ENCODE measurements at places on chromosomes 4 and X.

DNA sequence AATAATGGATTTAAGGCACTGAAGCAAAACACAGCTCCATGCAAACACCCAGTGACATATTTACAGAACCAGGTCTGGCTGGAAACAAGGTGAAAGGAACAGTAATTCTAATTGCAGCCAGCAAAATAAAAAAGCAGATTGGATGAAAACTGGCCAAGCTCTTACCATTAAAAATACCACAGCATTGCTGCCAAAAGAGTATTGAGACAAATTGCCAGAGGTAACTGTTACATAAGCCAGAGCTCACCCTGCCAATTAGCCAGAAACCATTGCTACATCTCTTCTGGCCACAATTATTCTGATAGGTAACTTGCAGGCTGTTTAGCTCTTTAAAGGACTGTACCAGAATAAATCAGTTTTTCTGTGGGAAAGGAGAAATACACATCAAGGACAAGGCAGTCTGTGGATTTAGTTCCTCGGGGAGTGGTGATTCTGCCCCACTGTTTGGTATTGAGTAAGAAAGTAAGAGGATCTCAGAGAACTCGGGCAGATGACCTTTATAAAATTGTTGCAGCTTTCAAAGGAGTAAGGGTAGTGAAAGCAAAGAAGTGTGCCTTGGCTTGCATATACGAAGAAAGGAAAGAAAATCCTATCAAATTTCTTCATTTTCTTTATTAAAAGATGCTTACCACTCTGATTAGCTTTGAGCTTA, 369.5 kb downstream of the PPP3CA start:
- DNase-seq: no peak

GRCh38 chrX:9997041-9997440, 29.9 kb downstream of the CLDN34 start:
- DNase-seq: no peak

- no peak for DNase-seq
Measured at GRCh38 chr4:152599095-152599494, 63.2 kb upstream of the FBXW7 start.

DNA sequence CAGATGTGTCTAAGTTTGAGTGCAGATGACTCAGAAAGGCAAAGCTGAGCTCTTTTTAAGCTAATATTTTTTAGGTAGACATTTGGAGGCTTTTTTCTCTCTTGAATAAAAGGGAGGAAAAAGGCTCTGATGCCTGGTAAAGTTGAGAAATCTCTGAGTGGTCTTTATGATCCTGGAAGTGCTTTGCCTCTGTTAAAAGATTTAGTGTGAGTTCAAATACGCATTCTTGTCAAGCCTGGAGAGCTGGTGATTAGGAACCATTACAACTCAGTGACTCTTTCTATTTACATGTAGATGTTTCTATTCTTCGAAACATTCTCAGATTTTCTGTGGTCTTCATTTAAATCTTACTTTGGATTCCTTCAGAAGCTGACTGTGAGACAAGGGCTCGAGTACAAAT, 143.4 kb upstream of the MED14 start:
- DNase-seq: no peak

- DNase-seq: peak; percentile 43
Measured at GRCh38 chr4:155353923-155354540, 22.7 kb downstream of the MAP9 start.

- no peak for DNase-seq
Measured at GRCh38 chr4:187171706-187172339, 448.2 kb upstream of the FAT1 start.

GRCh38 chr4:62640296-62640695, 1440.2 kb downstream of the ADGRL3 start:
- DNase-seq: no peak

GRCh38 chr4:21413807-21414370, 534.7 kb downstream of the KCNIP4 start:
- DNase-seq: no peak

DNA sequence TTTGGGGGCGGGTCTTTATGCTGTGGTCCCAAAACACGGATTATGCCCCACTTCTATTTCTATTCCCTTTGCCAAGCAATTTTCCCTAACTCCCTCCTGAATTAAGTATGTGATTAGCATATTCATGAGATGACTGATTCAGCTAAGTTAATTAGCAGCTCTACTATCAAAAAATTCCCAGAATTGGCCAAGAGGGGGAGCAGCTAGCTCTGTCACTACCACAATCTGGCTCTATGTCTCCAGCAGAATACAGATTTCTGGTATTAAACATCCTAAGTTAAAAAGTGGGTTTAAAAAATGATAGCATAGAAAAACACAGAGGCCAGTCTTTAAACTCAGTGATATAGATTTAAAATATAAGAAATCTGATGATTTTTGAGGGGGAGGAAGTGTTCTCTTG, 80.3 kb downstream of the GPC4 start:
- peak; percentile 27 for DNase-seq

DNA sequence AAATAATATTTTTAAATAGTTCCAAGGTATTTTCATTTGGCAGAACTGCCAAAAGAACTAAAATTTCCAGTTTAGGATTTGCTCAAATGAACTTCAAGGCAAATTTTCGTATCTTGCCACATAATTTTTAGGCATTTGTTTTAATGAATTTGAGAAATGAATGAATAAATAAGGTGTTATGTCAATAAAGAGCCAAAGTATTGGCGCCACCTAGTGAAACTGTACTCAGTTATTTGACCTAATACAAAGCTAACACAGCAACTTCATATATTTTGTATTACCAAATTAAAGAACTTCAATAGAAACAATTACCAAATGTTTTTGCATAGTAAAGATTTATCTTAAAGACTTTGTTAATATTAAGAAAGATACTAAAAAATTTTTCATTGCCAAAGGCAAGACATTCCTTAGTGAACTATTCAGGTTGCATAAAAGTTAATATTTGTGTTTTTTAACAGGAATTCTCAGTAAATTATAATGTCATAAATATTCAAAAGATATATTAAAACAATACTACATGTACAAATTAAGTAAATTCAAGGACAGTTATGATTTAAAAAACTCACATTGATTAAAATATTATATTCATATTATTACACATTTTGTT, 50.3 kb downstream of the STPG2 start:
- peak; percentile 10 for DNase-seq

DNA sequence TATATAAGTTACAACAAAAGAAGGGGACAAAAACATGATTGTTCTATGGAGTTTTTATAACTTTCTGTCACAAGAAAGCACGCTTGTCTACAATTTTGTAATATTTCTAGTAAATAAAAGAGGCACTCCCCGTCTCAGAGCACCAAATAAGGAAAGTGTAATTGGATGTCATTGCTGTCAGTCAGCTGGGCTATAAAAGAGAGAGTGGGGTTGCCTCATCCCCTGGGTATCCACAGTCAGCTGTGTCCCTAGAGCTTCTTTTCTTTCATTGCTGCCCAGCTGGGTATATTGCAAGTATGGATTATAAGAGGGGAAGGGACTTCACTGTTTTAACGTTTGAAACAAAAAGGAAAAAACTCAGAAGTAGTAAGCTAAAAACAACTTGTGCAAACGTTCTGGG, 61.3 kb downstream of the NPNT start:
- no peak for DNase-seq

Measured in activated CD4-positive, alpha-beta T cell treated with anti-CD3 and anti-CD28 coated beads, Interleukin-2, Interleukin-6, amounts not matched to agents 100 ng/mL and 50 ng/mL, durations not matched to agents 16 hours and 8 hours (primary cell).